ENCODE measurements at places on chromosomes 5 and 9.

DNA sequence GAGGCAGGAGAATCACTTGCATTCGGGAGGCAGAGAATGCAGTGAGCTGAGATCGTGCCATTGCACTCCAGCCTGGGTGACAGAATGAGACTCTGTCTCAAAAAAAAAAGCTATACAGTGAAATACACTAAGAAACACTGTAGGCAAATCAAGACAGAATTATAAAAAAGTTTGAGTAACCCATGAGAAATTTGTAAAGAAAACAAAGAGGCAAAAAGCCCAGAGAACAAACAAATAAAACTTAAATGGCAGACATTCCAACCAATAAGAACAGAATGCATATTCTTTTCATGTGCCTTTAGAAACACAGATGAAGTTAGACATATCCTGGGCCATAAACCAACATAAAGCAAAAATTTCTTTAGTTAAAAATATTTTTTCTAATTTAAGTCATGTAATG is 30.6 kb downstream of the ZNF169 start:
- DNase-seq: no peak

DNA sequence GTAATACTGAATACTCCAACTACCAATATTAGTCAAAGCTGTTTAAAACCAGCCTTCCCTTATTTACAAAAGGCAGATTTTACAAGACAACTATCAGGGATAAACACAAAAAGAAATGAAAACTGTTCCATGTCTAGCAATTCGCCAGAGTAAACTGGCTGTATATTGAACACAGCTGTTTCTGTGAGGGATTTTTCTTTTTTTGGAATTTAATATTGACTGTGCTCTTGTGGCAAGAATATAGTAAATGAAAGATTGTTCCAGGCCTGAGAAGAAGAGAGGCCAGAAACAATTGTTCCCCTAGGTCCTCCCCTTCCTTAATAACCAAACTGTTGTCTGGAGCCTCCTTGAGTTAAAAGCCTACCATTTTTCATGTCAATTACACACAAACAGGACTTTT is 188.6 kb downstream of the PDE4D start:
- DNase-seq: no peak

GRCh38 chr5:3347741-3348140 is 247.9 kb upstream of the IRX1 start:
- no peak for DNase-seq

DNA sequence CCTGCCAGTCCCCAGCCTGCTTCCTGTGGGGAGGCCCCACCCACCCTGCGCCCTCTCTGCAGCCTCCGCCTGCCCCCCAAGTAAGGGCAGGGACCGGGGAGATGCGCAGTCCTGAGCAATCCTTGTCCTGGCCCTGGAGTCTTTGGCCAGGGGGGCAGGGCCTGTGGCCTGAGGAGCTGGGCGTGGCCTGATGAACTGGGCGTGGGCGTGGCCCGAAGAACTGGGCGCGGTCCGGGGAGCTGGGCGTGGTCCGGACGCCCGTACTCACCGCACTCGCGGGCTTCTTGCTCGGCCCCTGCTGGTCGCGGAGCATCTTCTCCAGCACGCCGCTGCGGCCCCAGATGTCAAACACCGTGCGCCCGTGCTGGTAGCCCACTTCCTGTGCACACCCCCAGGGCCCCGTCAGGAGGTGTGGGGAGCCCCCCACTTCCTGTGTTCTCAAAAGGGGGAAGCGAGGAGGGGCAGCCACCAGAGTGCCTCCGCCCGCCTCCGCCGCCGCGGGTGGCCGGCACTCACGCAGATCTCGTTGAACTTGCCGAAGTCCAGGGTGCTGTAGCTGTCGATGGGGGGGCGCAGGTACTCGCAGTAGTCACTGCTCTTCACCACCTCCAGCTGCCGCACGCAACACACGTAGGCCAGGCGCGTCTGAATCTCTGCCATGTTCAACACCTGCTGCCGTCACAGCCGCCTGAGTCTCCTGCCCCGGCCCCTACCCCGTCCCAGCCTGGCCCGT is 2.7 kb upstream of the NSMF start:
- DNase-seq: peak; percentile 41

- DNase-seq: no peak
These were observed 441.0 kb downstream of the TLE4 start for GRCh38 chr9:80012557-80013330.

GRCh38 chr9:2849941-2850340 is 6.0 kb upstream of the PUM3 start:
- DNase-seq: no peak

DNA sequence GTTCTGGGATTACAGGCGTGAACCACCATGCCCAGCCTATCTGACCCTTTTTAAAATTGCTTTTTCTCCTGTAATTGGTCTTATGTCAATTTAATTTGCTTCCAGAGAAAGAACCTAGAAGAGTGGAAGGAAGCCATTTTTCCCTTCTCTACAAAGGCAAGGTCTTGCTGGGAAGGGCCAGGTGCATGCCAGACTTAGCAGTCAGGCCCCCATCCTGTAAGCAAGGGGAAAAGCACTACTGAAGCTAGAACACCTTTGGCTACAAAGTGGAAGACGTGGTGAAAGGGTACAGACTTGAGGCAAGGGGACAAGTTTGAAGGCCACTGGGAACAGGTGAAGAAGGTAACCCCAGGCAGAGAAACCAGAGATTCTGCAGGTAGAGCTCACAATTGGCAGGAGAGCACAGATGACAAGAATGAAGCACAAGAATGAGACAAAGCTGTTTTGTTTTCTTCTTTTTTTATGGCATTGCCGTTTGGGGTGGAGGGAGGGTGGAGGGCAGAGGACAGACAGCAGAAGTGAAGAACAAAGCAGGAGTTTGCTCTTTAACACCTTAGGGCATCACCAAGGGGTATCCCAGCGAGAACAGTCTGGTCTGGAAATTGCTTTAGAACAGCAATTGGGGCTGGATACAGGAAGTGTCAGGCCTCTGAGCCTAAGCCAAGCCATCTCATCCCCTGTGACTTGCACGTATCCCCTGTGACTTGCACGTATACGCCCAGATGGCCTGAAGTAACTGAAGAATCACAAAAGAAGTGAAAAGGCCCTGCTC is 72.9 kb downstream of the SERINC5 start:
- DNase-seq: no peak

GRCh38 chr5:80368661-80369480 is 39.0 kb upstream of the ZFYVE16 start:
- no peak for DNase-seq

DNA sequence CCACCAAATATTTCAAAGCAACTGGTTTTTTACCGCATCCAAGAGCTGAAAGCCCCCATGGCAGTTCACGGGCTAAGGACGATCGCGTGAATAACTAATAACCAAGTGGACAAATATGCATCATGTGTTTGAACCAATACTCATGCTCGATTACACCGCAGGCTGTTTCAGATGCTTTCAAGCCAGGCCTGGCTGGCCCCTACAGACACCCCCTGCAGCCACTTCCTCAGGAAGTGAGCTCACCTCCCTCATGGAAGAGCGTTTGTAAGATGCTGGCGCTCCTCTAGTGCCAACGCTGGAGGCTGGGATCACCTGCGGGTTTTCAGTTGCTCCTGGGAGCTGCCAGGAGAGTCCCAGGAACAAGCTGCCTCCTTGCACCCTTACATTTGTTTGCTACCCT is 53.9 kb upstream of the PTCH1 start:
- DNase-seq: no peak

DNA sequence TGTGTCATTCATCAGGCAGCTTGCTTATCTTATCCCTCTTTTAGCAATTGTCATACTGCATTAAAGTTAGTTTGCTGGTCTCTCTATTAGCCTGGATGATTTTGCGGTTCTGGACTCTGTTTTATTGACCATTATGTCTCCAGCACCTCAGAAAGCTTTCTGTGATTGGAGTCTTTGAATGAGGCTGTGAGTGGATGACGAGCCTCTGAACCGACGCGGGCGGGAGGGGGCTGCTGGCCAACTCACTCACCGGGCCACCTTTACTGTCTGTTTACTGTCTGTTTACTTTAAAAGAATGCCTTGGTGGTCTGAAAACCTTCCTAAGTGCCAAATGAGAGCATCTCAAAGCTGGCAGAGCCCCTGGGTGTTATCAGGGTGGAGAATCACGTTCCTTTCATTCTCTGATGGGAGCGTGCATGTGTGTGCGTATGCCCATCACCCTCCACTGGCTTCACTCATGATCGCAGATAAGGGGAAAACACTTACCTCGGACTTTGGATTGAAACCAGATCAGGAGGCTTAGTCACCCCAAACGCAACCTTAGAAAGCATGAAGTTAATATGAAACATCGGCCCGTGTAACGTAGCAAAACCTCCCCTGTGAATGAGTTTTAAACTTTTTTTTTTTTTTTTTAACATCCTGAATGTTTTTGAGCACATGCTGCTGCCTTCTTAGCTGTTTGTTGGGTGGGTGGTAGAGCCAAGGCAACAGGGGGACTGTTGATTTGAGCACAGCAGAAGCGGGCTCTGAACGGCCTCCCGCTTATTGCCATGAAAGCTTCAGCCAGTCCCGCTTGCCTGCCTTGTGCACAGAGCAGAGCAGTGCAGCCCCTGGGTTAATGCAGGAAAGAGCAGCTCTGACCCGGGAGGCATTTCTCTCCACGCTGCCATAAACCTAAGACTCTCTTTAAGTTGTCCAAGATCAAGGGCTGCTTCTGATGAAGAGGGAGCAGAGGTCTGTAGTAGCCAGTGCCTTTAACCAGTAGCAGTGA is 173.6 kb downstream of the GADD45G start:
- no peak for DNase-seq

DNA sequence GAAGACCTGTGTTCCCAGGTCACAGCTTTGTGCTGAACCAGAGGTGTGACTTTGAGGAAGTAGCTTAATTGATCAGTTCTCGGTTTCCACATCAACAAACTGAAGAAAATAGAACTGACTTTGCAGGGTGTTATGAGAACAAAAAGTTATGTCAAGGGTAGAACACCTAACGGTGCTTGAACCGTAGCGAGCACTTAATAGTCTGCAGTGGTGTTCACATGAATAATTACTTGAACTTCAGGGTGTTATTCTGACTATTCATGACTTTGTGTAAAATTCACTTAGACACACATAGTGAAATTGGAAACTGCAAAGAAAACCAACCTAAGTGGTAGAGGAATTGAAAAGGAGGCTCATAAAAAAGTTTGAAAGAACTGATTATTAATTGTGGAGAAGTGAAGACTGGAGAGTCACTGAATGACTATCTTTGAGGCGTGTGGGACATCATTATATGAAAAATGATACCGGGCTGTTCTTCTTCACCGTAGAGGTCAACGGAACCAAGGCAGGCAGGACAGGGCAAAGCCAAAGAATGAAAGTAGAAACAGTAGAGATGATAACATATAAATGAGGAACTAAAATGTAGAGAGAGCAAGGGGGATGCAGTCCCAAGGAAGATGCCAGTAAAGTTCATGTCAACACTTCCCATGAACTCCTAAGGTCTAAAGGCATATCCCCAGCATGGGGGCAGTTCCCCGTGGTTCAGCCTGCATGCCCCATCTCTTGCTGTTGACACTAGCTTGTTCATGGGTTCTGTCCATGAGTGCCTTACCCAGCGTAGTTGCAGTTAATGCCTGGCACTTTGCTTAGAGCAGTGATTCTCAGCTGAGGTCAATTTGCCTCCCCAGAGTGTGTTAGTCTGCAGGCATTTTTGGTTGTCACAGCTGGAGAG is 118.7 kb downstream of the ZNF462 start:
- DNase-seq: no peak

- no peak for DNase-seq
These were observed 83.3 kb upstream of the LHFPL2 start for GRCh38 chr5:78731884-78732283.

DNA sequence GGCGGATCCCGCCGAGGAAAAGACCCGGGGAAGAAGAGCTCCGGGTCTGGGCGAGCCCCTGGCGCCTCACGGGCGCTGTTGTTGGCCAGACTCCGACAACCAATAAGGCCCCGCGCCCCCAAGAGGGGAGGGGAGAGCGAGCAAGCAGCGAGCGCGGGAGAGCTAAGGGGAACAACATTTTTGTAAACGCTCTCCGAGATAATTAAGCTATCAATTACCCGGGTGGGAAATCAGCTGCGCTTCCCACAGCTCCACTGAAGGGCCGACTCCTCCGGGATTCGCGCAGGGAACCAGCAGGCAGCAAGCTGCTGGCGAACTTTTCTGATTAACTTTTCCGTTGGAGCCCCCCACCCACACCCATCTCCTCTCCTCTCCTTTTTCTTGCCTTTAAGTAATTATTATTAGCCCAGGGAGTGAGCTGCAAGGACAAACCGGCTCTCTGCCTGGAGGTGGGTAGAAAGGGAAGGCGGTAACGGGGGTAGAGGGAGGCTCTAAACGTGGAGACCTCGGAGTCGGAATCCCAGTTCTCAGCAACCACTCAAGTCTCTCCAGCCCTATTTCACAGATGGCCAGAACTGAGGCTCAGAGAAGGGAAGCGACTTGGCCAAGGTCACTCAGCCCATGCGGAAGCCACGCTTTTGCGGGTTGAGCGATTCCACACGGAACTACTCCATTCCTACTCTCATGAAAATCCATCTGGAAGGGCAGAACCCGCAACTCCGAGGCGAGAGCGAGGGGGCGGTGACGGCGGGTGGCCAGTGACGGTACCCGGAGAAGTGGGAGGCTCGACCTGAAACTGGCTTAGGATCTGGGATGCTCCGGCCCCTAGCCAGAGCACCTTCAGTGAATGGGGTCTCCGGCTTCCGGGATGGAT is 1.3 kb downstream of the ASTN2 start:
- peak; percentile 56 for DNase-seq

GRCh38 chr9:93031629-93032430 is 26.7 kb upstream of the SUSD3 start:
- no peak for DNase-seq

DNA sequence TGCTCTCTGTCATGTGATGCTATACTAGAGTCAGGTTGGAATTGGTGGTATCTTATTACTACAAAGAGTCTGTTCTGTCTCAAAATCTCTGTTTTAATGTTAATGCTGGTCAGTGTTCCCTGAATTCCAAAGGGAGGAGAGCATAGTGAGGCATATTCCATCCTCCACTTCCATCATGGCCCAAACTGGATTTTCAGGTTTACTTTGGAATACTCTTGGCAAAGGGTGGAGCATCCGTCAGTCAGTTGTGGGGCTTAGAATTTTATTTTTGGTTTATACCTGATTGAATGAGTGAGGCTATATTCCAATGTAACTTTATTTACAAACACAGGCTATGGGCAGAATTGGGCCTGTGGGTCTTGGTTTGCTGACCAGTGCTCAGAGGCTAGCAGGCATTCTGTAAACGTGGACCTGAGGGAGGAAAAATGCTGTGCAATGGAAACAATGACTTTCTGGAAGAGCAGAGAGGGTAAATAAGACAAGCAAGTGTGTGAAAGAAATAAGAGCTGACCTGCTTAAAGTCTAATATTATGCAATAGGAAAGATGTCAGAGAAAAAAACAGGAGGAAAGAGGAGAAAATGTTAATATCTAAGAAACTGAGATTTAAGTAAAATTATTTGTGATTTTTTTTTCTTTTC is 106.2 kb upstream of the CLINT1 start:
- DNase-seq: no peak

DNA sequence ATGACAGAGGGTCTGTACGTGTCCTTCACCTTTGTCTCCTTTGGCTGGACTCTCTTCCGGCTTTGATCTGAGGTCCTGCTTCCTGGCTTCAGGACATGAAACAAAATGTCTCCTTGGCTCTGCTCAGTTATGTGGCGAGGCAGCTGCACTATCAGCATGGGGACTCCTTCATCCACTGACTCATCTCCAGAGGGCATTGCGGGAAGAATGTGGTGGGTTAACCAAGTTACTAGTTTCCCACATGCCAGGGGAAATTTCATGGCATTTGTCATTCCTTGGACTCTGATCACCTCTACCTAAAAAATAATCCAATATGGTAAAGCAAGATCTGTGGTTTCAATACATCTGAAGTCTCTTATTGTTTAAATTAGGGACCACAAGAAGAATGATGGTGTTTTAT is 259.7 kb downstream of the MED10 start:
- DNase-seq: no peak

- no peak for DNase-seq
These were observed 9.3 kb downstream of the CCNI2 start for GRCh38 chr5:132756542-132756941.

Measured in HAP-1 (cell line).